Activated naive CD4-positive, alpha-beta T cell treated with anti-CD3 and anti-CD28 coated beads, Interleukin-2, amount 10 ng/mL, durations not matched to agents 7 days and 5 days (primary cell): ENCODE measurements at places on chromosomes 12 and 14.

DNA sequence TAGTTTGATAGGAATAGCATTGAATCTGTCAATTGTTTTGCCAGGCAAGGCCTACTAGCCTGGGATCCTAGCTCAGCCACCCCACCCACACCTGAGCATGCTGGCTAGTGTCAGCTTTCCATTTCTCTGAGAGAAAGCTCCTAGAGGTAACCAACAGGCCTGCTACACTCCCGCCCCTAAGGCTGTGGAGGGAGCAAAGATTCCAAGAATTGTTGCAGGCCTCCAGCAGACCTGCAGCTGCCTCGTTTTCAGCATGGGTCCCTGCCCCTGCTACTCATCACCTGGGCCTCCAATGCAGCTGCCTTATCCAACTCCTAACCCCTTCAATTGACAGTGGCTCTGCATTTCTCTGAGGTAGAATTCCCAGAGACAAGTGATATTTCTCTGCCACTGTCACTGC lies 852.4 kb upstream of the MDGA2 start:
- DNase-seq: no peak

GRCh38 chr12:70936203-70936813 lies 15.8 kb upstream of the PTPRR start:
- DNase-seq: no peak

- no peak for DNase-seq
Observed at GRCh38 chr14:22658946-22659345, 14.8 kb upstream of the OR6J1 start.

- DNase-seq: no peak
Observed at GRCh38 chr14:58216544-58216943, 16.6 kb downstream of the ACTR10 start.

GRCh38 chr12:21429994-21430393 lies 7.5 kb upstream of the PYROXD1 start:
- no peak for DNase-seq

GRCh38 chr14:32476532-32476931 lies 147.4 kb downstream of the AKAP6 start:
- DNase-seq: no peak

- DNase-seq: no peak
Observed at GRCh38 chr12:32476446-32476845, 77.1 kb downstream of the FGD4 start.

- no peak for DNase-seq
Observed at GRCh38 chr14:73736842-73737241, 22.7 kb upstream of the PNMA1 start.

- DNase-seq: peak; percentile 15
Observed at GRCh38 chr14:104359301-104359968, 220.1 kb upstream of the C14orf180 start.

- DNase-seq: no peak
Observed at GRCh38 chr12:40105265-40105514, 691 bp downstream of the SLC2A13 start.
